ENCODE measurements at places on chromosomes 6 and 20.

- DNase-seq = no peak
Measured at GRCh38 chr6:108883172-108883571, 35.0 kb downstream of the ARMC2 start.

DNA sequence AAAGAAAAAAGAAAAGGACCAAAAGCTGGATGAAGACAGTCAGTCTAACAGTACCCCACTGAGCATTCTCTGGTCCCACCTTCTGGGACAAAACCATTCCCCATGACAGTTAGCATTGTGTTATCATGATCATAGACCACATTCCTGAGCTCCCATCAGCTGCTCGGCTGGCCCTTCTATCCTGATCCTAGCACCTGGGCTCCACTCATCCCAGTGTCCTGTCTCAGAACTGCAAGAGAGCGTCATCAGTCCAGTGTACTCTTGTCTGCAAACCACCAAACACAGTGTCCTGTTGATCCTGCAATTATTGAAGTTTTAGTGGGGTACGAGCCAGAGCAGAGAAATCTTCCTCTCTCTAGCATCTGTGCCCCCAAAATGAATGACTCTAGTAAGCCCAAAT, 16.0 kb upstream of the TAAR1 start:
- DNase-seq = no peak

GRCh38 chr6:53735896-53736295, 58.9 kb upstream of the LRRC1 start:
- DNase-seq = no peak

- DNase-seq = no peak
Measured at GRCh38 chr20:25082498-25082873, 545 bp upstream of the VSX1 start.

Measured in NCI-H526 treated with DMSO at 0.1 percent for 48 hours (cell line).